ENCODE measurements at places on chromosomes 1 and 21.
A peak's percentile ranks its signal among the peaks of the same experiment; 100 is the strongest.

DNA sequence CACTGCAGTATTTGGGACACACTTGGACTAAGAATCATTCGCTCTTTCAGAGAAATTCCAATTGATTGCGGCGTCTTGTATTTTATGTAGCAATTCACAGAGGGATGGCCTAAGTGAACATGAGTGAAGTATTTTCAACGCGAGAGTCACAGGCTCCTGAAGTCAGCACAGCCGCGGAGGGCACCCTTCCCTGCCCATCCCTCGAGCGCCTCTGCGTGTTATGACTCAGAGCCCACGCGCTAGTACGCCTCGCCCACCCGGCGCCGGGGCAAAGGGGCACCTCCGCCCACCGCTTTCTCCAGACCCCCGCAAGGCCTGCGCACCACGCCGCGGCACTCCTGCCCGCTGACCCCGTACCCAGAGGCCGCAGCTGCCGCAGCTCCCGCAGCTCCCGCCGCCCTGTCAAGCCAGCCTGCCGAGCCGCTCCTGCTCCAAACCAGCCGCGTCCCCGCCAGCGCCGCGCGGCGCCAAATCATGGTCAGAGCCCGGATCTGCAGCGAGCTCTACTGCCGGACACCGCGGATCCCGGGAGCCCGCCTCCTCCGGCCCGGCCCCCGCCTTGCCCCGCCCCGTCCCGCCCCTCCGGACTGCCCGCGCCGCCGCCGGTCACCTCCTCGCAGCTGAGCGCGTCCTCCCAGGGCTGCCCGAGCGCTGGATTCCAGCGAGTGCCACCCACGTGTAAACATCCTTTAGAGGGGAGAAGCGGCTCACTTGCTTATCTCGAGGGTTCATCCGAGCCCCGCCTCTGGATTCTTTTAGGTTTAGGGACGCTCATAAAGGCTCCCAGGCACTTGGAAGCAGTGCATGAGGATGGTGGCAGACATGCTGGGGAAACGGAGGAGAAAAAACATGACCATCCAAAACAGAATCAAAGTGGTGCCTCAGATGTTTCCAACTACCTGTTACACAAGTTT, at the start of gene GLRX2:
Gene GLRX2, minus strand, starts transcription at position 508 of the 914 bp plus-strand sequence. Its CDS starts 32 bp downstream, at position 476.
- DNase-seq: peak; percentile 64

DNA sequence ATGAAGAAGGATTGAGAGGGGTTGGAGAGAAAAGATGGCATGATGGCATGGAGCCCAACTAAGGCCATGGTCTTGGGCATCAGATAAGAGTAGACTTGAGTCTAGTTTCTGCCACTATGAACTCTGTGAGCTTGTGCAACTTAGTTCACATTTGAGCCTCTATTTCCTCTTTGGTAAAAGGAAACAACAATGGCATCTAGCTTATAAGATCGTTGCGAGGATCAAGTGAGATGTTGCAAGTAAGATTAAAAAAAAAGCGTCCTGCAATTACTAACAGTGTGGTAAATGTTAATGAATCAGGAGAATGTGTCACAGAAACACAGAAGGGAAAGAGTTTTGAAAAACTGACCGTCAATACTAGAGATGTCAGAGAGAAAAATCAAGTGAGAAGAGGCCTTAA, 202.9 kb upstream of the FGGY start:
- DNase-seq: no peak

GRCh38 chr1:14363707-14364413, 234.6 kb upstream of the KAZN start:
- DNase-seq: no peak

GRCh38 chr1:33758698-33759097, 105.2 kb upstream of the HMGB4 start:
- no peak for DNase-seq

DNA sequence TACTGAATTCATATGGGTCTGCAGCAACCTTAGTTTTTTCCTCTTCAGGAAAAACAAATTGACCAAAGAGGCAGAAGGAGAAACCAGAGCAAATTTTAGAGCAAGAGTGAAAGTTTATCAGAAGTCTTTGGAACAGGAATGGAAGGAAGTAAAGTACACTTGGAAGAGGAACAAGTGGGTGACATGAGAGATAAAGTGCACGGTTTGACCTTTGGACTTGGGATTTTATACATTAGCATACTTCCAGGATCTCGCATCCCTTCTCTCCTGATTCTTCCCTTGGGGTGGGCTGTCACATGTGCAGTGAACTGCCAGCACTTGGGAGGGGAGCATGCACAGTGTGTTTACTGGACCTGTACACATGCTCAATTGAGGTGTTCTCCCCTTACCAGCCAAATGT, 754.8 kb upstream of the ADAMTS5 start:
- DNase-seq: no peak

DNA sequence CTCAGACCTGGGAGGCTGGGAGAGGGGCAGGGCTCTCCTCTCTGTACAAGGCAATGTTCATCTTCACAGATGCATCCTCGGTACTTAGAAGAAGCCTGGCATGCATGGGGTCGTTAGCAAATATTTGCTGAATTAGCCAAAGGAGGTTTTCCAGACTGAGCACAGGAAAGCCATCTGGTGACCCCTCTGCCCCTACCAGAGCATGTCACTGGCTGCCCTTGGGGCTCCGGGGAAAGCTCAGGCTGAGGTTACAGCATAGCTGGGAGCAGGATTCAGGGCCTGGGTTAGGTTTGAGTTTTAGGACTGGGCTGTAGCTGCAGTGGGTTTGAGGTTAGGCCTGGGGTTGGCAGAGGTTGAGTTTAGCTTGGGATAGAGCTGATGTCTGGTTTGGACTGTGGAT, 43.4 kb upstream of the ZBTB40 start:
- DNase-seq: no peak

DNA sequence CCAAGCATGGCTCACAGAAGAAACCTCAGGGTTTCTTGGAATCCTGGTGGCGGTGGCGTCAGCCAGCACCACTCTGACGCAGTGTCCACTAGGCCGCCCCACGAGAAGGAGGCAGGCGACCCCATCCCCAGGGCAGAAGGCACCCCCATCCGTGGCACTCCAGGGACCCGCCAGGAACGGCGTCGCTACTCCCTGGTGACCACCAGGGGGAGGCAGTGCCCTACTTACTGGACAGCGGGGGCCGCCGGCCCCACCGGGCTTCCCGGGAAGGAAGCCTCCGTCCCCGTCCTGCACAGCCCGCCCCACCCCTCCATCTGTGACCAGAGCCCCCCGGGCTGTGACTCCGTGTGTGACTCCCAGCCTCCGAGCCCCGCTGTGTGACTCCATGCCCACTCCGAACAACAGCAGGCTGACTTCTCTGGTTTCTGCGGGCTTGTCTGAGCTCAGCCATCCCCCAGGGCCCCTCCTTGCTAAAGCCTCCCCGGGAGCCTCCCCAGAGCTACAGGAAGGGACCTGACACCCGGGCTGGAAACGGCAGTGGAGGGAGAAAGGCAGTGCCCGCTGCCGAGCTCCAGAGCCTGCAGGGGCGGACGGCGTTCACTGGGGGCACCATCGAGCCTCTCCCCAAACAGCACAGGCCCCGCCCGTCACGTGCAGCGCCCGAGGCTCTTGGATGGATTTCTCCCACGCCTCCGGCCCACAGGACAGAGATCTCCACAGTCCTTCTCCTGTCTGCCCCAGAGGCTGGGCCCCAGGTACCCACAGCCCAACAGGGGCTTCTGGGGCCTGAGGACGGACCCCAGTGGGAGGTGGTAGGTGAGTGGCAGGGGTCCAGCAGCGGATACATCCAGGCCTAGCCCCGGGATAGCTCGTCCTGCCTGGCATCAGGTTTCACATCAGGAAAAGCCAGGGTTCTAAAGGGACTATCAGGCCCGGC, 21.1 kb downstream of the KIF17 start:
- DNase-seq: peak; percentile 74

- DNase-seq: no peak
Observed at GRCh38 chr1:205704903-205705302, 24.6 kb upstream of the SLC45A3 start.

GRCh38 chr1:145707183-145707867, at the start of gene PDZK1:
Gene PDZK1, minus strand, starts transcription at chr1:145707368. Its CDS starts 19,347 bp downstream, at chr1:145688021.
- no peak for DNase-seq

DNA sequence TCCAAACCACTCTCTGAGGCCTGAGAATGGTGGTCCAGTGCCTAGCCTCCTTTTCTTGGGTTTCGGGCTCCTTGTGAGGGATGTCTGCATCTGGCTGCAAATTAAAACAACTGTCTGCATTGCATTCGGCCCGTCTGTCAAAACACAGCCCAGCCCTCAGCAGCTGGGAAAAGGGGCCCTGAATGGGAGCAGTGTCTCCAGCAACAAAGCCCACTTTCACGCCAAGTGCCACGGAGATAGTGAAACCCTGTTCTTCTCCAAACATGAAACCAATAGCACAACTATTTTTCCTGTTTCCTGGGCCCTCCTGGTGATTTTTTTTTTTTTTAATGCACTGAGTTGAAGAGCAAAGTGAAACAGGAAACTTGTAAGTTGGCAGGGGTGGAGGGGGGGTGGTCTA, 138.4 kb downstream of the PLXNA2 start:
- no peak for DNase-seq

GRCh38 chr1:46519209-46519608, 29.6 kb downstream of the DMBX1 start:
- no peak for DNase-seq

- no peak for DNase-seq
Observed at GRCh38 chr1:201245082-201245481, 38.2 kb upstream of the PKP1 start.

- no peak for DNase-seq
Observed at GRCh38 chr1:244815600-244816099, 19.8 kb upstream of the COX20 start.

DNA sequence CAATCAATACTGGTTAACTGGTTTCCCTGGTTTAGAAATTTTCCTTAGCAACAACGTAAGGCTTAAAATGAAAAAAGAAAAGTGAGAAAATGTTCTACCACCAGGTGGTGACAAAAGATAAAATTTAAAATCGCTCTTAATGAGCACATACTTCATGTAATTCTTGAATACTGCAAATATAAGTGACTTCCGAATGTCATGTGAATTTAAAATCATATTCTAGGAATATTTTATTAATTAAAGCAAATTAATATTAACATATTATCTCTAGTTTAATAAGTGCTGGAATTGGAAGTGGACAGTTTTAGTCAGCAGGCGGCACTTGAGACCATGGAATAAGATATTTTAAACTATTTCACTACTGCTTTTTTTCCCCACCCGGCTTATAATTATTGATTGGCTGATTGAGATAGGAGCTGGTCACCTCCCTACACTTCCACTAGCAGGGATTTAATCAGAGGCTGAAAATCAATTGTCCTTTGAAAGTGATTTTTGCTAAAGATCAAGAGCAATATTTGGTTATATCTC, 5.0 kb upstream of the ADAMTS1 start:
- DNase-seq: no peak

GRCh38 chr21:45747233-45747766, 103.8 kb downstream of the PCBP3 start:
- DNase-seq: no peak

GRCh38 chr21:28900481-28900880, 92.2 kb downstream of the LTN1 start:
- no peak for DNase-seq

DNA sequence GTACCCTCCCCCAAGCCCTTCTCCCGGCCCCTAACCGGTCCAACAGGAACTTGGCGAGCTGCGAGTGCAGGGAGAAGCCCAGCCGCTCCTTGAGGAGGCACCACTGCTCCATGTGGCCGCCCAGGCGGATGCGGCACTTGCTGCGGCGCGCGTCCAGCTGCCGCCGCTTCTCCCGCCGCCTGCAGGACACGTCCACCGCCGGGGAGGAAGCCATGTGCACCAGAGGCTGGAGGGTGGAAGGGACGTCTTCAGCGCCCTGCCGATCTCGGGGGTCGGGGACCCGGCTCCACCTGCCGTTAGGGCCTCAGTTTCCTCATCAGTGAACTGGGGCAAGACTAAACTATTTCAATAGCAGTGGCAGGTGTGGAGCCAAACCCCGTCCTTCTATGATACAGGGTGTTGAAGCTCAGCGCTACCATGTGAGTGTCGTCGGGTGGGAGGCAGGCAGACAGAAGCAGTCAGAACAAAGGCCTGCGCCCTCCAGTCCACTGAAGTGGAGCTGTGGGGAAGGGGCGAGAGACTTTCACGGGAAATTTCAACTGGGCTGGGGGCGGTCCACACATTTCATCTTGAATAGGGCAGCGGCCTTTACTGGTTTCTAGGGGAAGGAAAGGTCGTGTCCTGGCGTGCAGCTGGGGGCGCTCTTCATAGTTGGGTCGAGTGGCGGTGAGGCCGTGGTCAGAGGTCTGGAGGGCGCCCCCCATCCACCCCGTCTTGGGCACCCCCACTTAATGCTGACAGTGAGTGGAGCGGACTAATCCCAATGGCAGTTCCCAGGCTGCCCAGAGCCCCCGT, 592 bp downstream of the ZNF692 start:
- peak; percentile 31 for DNase-seq

DNA sequence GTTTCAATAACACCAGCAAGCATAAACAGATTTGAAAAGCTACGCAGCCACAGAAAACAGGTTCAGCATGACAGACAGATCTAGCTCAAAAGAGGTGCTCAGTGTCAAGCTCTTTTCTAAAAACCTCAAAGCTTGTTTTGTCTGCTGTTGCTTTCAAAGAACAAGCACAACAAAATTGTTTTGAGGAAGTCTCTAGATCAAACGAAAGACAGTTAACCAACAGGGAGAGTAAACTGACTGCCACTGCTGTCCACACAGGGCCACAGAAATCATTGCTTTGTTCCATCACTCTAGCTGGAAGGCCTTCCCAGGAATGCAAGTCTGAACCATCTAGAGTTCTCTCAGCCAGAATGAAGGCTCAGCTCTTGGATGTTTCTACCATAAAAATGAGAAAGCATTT, 12.8 kb downstream of the APP start:
- DNase-seq: no peak

- no peak for DNase-seq
Observed at GRCh38 chr1:1625824-1626206, 6.2 kb upstream of the MMP23B start.

DNA sequence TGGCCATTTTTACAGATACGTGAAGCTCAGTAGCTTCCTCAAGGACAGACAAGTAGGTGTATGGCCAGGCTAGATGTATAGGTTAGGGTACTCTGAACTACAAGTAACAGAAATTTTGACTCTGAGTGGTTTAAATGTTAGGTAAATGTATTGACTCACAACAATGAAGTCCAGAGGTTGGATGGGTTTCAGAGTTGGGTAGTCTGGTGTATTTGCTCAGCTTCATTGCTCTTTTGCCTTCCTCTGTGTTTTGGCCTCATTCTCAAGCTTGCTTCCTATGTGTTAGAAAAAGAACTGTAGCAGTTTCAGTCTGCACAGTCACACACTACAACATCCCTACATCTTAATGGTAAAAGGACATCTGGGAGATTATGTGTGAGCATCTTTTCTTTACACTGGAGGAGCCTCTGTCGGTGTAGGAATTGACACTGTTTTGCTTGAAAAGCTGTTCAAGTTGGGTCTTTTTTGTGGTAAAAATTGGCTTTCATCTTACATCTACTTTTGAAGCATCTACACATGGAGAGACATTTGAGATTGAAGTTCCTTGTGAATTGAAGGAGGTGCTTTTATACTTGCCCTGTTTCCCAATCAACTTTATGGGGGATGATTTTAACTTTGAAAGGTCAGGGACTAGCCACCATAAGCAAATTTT, 64.4 kb downstream of the MAST2 start:
- DNase-seq: no peak

GRCh38 chr1:156675210-156676113, 1.7 kb downstream of the NES start:
- DNase-seq: no peak
